ENCODE measurements at places on chromosomes 4 and X.

- no peak for DNase-seq
Observed at GRCh38 chr4:165627128-165627527, 245.9 kb upstream of the TLL1 start.

- DNase-seq = no peak
Observed at GRCh38 chr4:135065366-135065765, 863.8 kb upstream of the PABPC4L start.

DNA sequence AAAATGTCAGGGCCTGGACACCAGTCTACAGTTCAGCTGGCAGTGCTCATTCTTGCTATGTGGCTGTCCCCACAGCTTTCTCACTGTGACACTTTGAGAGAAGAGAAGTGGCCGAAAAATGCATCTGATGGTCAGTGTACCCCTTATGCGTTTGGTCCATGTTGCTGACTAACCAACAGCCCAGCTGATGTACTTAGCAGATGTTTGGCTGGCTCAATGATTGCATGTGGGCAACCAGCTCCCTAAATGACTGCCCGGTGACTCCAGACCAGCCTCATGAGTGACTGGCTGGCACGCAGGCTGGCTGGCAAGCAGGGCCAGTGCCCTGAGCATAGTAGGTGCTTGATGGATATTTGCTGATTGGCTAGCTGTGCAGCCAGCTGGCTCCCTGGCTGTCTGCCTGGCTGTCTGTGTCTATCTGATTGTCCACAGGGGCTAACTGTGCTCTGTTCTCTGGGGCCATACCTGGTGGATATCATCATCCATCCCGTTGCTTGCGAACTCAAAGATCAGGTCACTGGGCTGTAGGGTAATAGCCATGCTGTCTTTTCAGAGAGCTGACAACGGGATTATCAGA, 29.4 kb downstream of the ELF4 start:
- DNase-seq = no peak

GRCh38 chr4:113221990-113222389, 172.5 kb downstream of the ANK2 start:
- no peak for DNase-seq

DNA sequence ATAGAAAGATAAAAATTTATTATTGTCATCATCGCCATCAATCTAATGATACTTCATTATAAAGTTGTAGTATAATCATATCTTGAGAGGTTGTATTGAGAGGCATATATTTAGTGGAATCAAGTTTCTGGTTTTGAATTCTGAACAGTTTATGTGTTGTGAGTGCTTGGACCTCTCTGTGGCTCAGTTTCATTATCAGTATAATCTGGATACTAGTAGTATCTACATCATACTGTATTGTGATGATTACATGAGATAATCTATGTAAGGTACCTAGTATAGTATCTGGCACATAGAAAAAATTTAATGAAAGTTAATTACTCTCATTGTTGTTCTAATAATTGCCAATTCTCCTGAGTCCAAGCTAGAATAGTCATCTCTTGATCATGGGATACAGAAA, 161.2 kb upstream of the UBQLN2 start:
- no peak for DNase-seq

- DNase-seq = no peak
Observed at GRCh38 chr4:128060121-128060698, 902 bp upstream of the LARP1B start.

- DNase-seq = peak; percentile 66
Observed at GRCh38 chrX:119685225-119686066, 7.5 kb downstream of the SEPTIN6 start.

GRCh38 chrX:131288188-131288587, 918 bp downstream of the IGSF1 start:
- no peak for DNase-seq

- DNase-seq = no peak
Observed at GRCh38 chrX:65488495-65488894, 46.1 kb downstream of the LAS1L start.

GRCh38 chrX:36422368-36422767, 502.8 kb downstream of the CFAP47 start:
- DNase-seq = no peak

- no peak for DNase-seq
Observed at GRCh38 chr4:87050596-87050995, 115.8 kb downstream of the AFF1 start.

DNA sequence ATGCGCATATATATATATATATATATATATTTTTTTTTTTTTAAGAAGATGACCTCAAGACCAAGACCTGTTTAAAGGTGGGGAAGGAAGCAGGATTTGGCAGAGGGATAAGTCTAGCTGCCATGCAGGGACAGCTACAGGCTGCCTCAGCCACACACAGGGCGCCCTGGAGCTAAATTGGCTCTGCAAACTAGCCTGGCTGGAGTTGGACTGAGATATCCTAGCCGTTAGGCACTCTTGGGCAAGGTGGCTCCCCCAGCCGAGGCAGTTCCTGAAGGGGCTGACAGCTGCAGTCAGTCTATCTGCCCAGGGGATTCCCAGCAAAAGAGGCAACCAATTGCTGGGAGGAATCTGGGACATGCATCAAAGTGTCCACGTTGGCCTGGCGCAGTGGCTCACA, 21.9 kb downstream of the TRIML1 start:
- DNase-seq = no peak

GRCh38 chr4:146158036-146158745, 17.3 kb upstream of the LSM6 start:
- no peak for DNase-seq

DNA sequence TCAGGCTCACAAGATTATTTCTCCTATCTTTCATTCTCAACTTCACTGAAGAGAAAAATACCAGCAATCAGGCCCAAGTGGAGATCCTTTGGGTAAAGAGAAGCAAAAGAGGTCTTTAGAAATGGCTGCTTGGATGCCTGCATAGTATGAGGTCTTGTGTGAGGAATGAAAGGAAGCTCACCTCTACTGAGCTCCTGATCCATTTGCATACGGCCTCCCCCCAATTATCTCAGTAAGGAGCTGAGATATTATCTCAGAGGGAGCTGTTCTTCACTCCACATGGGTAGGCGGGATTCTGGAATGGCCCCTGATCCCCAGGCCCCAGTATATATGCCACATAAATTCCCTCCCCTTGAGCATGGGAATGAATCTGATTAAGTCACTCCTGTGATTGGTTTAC, 75.8 kb downstream of the EVC2 start:
- no peak for DNase-seq

- DNase-seq = no peak
Observed at GRCh38 chr4:23558101-23558500, 331.7 kb downstream of the PPARGC1A start.

- no peak for DNase-seq
Observed at GRCh38 chrX:97854086-97854485, 970.4 kb downstream of the RPA4 start.

DNA sequence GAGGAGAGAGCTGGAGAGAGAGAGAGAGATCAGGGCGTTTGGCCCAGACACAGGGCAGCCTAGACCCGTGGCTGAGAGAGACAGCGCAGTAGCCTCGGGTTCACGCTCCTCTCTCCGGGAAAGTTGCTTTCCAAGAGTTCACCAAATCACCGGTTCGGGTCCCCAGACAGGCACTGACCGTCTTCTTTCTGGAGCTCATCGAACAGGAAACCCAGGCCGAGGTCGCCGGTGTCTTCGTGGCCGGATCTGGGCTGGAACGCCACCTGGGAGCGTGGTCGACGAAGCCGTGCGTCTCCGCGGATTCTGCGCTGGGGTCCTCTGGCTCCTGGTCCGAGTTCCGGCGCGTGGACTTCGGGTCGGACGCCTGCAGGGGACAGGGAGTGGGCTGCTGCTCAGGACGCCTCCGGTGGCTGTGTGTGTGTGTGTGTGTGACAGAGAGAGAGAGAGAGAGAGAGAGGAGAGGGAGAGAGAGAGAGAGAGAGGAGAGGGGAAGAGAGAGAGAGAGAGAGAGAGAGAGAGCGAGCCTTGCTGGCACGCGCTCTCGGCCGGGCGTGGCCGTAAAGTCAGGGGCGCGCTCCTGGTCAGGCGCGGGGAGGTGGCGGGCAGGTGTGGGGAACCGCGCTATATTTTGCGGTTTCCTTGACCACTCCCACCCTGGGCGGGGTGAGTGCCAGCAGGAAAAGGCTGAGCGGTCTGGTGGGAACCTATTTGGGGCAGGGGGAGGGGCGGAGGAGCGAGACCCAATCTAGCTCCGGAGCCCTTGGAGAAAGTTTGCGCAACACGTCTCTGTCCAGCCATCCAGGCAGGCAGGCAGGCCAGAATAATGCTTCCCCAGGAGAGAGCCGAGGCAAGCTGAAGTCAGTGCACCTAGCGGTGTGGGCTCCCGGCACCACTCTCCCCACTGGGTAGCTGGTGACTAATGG, 62.1 kb downstream of the RHOXF2B start:
- no peak for DNase-seq

DNA sequence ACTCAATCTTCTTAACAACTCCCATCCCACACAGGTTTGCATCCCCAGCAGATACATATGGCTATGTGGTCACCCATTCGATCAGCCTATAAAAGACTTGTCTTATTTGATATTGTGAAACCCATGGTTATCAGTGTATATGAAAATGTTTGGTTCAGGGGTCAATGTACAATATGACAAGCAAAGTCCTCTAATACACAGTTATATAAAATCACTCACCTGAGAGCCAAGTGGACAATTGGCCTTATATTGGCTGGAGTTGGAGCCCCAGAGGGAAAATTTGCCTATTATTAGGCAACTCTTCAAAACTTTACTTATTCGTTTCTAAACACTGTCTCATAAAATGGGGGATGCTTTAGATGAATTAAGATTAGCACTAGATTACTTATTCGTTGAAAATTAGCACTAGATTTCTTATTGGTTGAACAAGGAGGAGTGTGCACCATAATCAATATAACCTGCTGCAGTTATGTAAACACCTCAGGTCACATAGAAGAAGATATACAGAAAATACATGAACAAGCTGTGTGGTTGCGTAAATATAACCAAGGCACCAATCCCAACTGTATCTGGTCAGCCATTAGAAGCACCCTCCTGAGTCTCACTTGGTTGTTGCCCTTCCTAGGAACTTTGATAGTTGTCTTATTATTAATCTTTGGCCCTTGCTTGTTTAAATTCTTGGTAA, 10.7 kb upstream of the ADH4 start:
- no peak for DNase-seq

GRCh38 chrX:2694914-2695267, 3.8 kb downstream of the CD99 start:
- no peak for DNase-seq

DNA sequence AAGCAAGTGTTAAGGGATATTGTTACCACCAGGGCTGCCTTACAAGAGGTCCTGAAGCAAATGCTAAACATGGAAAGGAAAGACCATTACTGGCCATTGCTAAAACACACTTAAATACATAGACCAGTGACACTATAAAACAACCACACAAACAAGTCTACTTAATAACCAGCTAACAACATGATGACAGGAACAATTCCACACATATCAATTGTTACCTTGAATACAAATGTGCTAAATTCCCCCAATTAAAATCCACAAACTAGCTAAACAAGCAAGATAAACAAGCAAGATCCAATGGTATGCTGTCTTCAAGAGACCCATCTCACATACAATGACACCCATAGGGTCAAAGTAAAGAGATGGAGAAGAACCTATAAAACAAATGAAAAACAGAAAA, 20.5 kb upstream of the MAGEA8 start:
- no peak for DNase-seq

DNA sequence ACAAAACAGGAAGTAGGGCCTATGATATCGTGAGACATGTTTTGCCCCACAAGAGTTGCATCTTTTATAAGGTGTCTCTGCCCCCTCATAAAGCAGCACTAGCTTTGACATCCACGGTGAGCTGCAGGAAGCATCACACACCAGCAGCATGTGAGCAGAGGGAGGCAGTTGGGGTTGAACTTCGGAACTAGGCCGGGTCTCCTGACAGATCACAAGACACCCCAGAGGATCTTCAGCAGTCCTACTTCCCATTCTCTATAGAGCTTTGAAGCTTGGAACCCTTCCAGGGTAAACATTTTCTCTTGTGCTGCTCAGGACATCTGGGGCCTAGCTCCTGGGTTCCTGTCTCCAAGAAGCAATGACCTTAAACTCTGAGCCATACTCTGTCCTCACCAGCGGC, 27.5 kb downstream of the YY2 start:
- DNase-seq = no peak

DNA sequence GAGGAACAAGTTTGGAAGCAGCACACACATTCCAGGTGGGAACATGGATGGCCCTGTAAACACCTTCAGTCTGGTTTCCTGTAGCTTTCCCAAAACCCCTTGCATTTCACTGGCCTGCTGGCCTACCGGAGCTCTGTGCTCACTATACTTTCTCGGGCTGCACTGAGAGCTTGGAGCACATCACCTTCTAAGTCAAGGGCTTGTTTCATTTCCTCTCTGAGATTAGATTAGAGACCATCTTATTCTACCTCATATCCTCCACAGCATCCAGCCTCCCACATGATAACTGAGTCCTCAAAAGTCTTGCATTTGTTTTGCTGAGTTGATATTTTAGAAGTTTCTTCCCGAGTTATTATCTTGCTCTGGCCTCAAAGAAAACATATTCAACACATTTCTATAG, 147.7 kb downstream of the RASL11B start:
- DNase-seq = no peak

DNA sequence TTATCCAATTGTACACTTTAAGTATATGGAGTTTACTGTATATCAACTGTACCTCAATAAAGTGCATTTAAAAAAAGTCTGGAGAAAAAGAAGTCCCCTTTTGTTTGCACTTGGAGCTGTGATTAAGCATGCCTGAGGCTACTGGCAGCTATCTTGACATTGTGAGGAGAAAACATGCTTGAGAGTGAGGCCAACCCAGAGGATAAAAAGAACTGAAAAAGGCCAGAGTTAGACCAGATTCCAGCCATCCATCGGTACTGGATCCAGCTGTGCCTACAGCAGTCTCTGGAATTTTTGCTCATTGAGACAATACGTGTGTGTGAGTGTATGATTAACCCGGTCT, 57.4 kb downstream of the LGI2 start:
- no peak for DNase-seq

DNA sequence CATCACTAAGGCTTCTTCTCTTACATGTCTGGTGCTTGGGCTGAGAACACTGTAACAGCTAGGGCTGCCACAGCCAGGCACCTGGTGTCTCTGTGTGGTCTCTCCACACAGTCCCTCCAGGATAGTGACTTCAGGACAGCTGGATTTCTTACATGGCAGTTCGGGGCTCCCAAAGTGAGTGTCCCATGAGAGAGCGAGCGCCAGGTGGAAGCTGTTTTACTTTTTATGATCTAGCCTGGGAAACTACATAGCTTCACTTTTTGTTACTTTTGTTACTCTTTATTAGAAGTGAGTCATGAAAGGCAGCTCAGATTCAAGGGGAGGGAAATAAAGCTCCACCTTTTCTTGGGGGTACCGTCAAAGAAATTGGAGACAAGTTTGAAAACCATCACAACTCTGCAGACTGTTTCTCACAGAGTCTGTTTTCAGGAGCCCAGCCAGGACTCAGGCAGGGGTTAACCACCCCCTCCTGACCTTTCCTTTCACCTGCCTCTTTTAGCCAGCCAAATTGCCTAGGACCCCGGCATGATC, 373.0 kb downstream of the MID1IP1 start:
- no peak for DNase-seq

- no peak for DNase-seq
Observed at GRCh38 chr4:244471-244870, 60.8 kb downstream of the ZNF732 start.

All from left forelimb (tissue), 1 donor.